ENCODE measurements at places on chromosomes 2 and 18.

DNA sequence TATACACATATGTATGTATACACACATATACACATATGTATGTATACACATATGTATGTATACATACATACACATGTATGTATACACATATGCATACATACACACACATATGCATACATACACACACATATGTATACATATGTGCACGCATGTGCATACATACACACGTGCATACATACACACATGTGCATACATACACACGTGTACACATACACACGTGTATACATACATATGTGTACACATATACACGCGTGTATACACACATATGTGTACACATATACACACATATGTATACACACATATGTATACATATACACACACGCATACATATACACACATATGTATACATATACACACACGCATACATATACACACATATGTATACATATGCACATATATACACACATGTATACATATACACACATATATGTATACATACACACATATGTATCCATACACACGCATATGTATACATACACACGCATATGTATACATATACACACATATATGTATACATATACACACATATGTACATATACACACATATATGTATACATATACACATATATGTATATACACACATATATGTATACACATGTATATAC, 21.5 kb downstream of the NABP1 start:
- no peak for DNase-seq

DNA sequence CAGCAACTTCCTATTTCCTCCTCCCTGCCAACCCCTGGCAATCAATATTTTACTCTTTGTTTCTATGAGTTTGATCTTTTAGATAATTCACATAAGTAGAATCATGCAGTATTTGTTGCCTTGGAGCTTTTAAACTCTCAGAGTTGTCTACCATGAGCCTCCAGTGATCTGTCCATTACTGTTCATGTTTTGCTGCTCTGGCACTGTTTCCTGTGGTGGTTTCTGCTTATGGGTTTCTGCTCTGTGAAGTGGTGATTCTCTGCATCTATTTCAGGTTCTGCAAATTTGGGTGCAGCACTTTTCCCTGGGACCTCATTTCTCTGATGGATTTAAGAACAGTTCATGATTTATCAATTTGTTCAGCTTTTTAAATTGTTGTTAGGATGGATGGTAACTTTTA, 908.1 kb upstream of the FANCL start:
- DNase-seq: no peak

DNA sequence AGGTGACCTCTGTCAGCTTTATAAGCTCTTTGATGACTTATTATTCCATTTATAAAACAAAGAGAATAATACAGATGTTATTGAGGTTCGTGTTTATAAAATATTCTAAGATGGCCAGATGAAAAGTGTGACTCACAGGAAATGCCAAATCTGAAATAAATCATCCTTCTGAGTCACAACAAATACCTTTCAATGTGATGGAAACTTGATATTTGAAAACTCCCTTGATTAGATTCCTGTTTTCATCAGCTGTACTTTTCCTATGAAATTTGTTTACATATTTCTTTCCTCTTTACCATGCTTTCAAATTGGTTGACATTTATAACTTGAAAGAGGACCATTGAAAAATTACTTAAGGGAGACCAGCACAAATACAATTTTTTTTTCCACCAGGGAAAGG, 30.6 kb upstream of the PPP1R1C start:
- no peak for DNase-seq

DNA sequence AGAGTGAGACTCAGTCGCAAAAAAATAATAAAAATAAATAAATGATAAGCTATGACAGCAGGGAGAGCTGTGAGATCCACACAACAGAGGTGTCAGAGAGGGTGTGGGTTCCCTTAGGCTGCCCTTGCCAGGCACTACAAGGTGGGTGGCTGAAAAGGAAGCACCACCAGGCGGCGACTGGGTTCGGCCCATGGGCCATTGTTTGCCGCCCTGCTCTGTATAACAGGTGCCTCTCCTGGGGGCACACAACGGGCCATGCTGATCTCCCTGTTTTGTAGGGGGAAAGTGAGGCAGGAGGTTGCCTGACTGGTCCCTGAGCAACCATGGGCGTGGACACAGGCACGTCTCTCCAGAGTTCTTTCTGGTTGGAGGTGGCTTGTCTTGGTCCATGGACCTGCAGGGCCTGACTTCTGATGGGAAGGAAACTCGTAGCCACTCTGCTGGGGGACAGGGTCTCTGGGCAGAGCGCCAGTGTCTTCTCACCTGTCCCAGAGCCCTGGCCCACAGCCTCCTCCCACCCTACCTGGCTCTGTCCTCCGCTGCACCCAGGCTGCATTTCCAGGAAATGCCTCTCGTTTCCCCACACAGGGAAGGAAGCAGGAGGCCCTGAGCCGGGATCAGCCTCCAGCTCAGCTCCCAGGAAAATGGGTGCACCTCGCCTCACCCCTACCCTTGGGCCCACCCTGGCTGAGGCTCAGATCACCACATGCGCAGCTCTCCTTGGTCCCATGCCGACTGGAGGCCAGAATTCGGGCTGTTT, 109.6 kb upstream of the ODC1 start:
- DNase-seq: no peak

- DNase-seq: no peak
Observed at GRCh38 chr2:56576001-56576400, 392.2 kb downstream of the CCDC85A start.

DNA sequence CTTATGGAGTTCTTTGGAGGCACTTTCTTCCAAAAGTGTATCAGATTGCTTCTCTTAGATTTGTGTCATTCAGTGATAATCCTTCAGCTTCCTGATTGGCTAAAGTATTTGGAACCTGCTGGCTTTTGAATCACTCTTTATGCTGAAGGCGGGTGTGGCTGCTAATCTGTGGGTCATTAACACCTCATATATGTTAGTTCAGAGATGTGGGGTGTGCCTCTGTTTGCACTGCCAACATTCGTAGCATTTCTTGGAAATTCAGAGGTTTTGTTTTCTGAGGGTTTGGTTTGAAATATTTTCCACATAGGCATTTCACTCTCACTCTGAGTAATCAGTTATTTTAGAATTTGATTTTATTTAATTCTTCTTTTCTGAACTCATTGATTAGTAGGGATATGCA, 1604.4 kb upstream of the ACVR2A start:
- DNase-seq: no peak

DNA sequence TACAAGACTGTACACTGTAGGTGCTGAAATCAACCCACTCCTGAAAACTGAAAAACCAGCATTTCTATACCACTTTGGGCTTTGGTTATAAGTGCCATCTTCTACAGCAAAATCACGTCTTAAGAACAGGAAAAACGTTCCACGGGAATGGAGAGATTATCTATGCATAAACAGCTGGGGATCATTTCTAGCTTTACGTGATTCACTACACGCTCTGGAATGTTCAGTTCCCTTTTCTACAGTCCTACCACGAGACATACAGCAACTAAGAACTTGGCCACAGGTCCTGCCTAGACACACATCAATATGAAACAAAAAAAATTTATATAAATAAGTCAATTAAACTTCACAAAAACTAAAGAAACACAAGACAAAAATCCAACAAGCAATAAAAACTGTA, 3.6 kb downstream of the CXCR4 start:
- no peak for DNase-seq

DNA sequence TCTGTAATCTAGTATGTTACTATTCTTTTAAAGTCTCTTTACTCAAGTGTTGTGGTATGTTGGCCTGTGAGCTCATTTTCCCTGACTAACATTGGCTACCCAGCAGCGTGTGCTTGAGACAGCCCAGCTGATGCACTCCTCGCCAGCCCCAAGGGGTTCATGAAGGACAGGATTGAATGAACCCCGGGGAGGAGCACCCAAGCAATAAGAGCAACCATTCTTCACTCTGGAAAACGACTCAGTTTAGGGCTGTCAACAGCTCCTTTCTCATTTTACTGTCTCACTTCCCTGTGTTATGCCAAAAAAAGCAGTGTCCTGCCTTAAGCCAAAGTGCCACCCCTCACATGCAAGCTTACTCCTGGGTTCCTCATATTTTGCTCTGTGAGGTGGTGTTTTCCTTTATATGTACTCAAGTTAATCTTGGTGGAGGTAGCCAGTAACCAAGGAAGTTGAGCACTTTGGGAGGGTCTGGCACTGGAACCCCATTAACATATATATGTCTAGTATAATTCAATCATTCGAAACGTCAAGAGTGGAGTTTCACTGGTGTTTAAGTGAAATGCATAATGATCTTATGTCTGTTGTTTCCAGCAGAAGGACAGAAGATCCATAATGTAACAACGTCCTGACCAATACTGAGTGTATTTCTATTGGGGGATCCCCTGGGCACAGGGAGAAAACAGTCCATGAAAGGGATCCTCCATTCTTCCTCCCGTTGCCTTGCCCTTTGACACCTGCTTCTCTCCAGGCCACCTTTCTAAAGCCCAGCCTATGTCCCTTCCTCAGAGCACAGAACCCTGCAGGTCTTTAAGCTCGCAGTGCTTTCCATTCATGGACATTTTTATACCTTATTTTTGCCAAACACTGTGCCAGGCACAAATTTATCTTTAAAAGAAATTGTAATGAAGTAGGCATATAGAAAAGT, 43.2 kb downstream of the ATIC start:
- no peak for DNase-seq

GRCh38 chr2:27638709-27639108, 9.9 kb downstream of the GPN1 start:
- no peak for DNase-seq

DNA sequence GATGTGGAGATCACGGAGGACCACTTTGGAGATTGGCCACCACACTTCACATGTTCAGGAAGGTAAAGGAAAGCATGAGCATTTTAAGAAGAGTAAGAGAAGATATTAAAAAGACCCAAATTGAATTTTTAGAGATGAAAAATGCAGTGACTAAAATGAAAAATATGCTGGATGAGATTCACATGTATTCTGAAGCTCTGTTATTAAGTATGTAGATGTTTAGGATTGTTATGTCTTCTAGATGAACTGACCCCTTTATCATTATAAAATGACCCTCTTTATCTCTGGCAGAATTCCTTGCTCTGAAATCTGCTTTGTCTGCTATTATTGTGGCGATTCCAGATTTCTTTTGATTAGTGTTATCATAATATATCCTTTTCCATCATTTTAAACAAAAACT, 36.0 kb upstream of the DYNC2LI1 start:
- DNase-seq: no peak

DNA sequence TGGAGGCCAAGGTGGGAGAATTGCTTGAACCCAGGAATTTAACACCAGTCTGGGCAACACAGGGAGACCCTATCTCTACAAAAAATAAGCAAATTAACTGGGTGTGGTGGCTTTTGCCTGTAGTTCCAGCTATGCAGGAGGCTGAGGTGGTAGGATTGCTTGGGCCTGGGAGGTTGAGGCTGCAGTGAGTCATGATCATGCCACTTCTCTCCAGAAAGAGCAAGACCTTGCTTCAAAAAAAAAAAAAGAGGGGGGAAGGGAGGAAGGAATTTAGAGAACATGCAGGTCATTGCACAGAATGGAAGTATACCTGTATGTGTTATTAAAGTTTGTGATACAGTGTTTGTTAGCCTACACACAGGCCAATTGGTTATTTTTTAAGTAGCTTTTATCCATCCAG, 25.8 kb downstream of the PKP4 start:
- no peak for DNase-seq

- no peak for DNase-seq
Observed at GRCh38 chr2:168717790-168718502, 84.5 kb upstream of the NOSTRIN start.

DNA sequence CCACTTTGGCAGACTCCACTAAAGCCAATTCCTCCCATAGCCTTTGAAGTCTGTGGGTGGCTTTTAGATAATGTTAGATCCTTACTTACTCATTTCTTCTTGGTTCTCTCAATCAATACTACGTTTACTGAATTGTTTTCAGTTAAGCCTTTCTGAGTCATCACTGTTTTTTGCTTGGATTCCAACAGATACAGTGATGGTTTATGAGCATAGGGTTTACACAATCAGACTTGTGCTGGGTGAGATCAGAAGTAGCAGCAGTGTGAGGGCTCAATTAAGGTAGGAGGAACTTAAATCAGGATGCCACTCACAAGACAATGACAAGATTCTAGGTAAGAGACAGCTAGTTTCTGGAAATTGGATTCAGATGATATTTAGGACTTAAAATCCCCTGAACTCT, 297.7 kb upstream of the DOK6 start:
- no peak for DNase-seq

DNA sequence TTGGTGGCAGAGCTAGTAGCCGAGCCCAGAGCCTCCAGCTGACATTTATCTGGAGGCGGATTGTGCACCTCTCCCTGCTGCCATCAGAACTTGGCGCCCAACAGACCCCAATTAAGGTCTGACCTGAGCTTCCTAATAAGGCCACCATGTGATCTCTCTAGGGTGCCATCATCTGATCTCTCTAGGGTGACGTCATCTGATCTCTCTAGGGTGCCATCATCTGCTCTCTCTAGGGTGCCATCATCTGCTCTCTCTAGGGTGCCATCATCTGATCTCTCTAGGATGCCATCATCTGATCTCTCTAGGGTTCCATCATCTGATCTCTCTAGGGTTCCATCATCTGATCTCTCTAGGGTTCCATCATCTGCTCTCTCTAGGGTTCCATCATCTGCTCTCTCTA, 6.2 kb downstream of the KCNF1 start:
- DNase-seq: no peak

- DNase-seq: no peak
Observed at GRCh38 chr2:67726416-67726815, 329.3 kb downstream of the ETAA1 start.

- no peak for DNase-seq
Observed at GRCh38 chr2:85861650-85862049, 27.1 kb downstream of the ST3GAL5 start.
